ENCODE measurements at places on chromosomes 7 and 10.

- no peak for DNase-seq
Observed at GRCh38 chr7:11818281-11818680, 13.7 kb downstream of the THSD7A start.

DNA sequence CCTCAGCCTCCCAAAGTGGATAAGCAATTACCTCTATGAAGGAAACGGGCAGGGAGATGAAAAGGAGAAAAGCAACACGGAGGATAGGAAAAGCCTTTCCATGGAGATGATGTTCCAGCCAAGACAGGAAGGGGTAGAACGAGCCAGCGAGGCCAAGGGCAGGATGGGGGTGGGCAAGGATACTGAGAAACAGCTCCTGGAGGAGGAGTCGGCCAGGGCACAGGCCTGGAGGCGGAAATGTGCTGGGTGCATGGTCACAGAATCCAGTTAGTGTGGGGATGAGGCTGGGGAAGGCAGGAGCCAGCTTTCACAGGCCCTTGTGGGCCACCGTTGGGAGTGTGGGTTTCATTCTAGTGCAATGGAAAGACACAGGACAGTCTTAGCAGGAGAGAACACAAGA lies 162.6 kb downstream of the JAZF1 start:
- no peak for DNase-seq

- no peak for DNase-seq
Observed at GRCh38 chr7:108584211-108584610, 14.5 kb downstream of the DNAJB9 start.

DNA sequence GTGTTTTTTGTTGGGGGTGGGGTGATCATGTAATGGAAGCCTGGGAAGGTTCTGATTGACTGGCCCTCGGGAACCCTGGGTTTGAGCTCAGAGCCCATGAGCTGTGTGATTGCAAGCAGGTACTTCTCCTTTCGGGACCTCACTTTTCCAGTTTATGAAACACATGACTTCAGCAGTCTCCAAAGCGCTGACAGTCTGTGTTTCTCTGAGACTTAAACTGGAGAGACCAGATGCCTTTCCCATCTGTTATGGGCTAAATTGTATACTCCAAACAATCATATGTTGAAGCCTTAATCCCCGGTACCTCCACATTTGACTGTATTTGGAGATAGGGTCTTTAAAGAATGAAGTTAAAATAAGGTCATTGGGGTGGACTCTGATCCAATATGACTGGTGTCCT lies 493.6 kb downstream of the GALNT17 start:
- DNase-seq = no peak

DNA sequence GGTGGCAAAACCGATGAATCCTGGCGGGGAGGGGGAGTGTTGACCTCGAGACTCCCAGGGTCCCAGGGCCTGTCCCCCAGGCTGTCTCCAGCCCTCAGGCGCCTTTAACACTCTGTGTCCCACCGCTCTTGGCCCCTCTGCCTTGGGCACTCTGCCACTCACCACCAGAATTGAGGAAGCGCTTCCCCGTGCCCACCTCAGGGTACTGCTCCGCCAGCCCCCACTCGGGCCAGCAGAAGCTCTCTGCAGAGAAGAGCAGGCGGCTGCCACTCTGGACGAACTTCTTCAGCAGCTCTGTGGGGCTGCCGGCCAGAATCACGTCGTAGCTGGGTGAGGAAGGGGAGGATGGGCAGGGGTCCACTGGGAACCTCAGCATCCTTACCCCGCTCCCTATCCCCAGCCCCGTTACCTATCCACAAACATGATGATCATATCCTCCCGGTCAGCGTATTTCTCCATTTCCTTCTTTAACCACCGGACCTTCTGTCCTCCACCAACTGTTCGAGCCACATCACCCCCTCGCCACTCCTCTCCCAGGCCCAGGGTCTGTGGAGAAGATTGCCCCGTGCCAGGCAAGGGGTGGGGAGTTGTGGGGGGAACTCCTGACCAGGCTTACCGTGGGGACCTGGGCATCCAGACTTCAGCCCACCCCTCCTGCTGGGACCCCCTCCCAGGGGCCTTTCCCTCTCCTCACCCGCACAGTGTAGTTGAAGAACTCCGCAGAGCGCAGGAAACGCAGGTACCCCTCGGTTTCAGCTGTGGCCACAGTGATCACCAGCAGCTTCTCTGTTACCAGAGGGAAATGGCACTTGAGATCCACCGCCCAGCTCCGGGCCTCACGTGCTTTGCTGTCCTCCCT lies 1.2 kb downstream of the PLOD3 start:
- DNase-seq = no peak

DNA sequence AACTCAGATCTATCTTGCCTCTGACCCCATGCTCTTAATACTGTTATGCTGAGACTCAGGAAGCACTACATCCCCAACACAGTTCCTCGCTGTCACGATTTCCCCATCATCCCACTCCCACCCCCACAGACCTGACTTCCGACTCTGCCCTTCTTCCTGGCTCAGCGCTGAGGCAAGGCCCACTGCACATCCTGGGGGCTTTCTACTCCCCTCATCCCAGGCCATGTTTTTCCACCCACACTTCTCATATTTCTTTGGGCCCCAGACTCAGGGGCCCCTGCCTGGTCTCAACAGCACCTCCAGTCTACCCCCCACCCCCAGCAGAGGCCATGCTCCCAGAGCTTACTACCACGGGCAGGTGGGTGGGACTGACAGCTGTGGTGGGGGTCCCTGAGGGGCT lies 7.7 kb upstream of the NDST2 start:
- no peak for DNase-seq

DNA sequence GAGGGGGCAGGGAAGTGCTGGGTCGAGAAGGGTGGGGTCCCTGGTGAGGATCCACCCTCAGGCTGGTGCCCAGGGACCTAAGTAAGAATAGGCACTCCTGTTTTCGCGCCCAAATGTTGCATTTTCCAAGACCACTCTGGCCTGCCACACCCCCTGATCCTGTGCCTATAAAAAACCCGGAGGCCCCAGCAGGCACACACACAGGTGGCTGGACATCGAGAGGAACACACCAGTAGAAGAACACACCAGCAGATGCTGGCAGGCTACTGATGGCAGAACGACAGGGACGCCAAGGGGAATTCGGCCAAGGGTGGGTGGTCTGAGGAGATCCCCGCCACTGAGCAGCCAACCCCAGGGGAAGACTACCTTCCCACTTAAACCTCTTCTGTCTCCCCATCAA lies 633.9 kb upstream of the POT1 start:
- no peak for DNase-seq

DNA sequence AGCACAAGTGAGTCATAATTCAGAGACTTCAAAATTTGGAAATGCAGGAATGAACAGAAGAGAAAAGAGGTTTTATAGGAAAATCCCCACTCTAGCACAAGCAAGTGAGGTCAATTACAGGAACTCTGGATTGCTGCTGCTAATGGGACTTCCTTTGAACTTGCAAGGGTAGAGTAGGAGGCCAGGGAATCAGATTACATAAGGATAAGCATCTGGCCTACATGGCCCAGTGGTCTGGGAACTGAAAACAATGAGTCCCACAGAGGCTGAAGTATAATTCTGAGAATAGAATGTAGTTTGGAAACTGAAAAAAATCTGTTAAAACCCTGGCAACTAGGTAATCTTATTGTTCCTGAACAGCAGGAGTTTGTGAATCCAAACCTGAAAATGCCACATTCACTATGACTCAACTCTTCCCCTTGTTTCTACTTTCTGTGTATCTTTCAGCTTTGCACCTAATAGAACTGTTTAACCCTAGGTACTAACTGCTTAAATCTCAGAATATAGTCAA lies 66.5 kb downstream of the CTNNA3 start:
- no peak for DNase-seq

DNA sequence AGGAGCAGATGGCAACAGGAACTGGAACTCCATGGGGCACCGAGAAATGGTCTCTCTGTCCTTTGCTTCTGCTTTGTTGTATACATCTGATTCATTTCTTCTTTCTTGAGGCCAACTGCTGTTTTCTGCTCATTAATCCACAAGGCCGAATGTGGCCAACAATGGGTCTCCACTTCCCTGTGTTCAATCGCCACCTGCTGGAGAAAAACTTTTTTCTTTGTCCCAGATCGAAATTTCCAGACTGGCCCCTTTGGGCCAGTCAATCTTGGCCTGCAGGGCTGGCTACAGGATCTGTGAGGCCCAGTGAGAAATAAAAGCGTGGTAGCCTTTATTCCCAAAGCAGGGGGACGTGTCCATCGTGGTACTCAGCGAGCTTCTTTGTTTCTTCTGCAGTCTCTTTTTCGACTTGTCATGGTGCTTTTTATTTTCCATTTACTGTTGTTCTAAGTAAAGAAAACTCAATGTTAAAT lies 58.8 kb downstream of the PARP12 start:
- peak; percentile 35 for DNase-seq

- no peak for DNase-seq
Observed at GRCh38 chr7:48822138-48822537, 102.2 kb upstream of the CDC14C start.

DNA sequence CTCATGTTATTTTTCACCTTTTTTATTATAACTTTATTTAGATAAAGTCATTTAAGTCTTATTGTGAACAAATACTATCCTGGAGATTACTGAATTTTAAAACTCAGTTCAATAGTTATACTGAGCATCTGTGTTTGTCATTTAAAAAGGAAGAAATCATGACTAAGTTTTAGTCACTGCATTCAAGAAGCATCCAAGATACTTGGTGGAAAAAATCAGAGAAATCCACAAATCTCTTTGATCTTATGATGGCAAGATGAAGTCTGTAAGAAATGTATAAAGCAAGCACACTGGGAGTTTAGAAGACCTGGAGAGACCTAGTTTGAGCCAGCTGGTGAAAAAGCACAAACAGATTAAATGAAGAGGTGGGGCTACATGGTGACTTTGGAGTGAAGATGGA lies 529.8 kb upstream of the IGFBP3 start:
- DNase-seq = no peak

- no peak for DNase-seq
Observed at GRCh38 chr7:990352-990932, 7.5 kb downstream of the CYP2W1 start.

GRCh38 chr10:108187408-108188012 lies 1023.0 kb upstream of the SORCS1 start:
- no peak for DNase-seq

- no peak for DNase-seq
Observed at GRCh38 chr7:112172870-112173567, 33.2 kb downstream of the DOCK4 start.

DNA sequence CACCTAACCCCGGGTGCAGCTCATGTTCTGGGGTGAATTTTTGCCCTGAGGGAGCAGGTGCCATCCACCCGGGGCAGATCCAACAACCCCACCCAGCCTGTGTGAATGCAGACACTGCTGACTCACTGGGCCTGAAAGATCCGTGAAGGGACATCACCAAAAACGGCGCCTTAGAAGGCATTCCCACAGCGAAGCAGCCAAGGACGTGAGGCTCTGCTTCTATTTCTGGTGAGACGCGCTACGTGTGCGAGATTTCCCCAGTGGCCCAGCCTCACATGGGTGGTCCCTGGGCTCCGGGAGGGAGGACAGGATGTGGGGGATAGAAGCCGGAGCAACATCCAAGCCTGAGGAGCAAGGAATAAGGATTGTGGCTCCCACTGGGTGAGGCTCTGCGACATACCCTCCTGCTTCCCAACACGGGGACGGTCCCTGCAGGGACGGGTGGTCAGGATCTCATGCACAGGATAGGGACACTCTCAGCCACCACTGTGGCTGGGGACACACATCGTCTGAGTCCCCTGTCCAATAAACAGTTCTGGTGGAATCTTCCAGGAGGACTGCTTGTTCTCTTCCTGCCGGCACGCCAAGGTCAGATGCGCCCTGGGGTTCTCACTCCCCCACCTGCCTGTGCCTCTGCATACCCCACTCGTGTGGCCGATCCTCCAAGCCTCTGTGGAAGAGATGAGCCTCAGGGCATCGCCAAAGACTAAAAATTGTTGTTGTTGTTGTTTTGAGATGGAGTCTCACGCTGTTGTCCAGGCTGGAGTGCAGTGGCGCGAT lies 70.2 kb downstream of the ZRANB1 start:
- DNase-seq = no peak

DNA sequence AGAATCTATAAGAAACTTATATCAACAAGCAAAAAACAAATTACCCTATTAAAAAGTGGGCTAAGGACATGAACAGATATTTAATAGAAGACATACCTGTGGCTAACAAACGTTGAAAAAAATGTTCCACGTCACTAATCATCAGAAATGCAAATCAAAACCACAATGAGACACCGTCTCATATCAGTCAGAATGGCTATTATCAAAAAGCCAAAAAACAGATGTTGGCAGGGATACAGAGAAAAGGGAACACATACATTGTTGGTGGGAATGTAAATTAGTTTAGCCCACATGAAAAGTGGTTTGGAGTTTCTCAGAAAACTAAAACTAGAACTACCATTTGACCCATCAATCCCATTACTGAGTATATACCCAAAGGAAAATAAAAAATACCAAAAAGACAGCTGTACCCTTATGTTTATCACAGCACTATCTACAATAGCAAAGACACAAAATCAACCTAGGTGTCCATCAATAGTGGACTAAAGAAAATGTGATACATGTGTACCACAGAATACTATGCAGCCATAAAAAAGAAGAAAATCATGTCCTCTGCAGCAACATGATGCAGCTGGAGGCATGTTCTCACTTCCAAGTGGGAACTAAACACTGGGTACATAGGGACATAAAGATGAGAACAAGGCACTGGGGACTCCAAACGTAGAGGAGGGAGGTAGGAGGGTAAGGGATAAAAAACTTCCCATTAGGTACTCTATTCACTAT lies 83.8 kb upstream of the TMEM168 start:
- no peak for DNase-seq

- no peak for DNase-seq
Observed at GRCh38 chr10:71431239-71432100, 34.8 kb downstream of the CDH23 start.

DNA sequence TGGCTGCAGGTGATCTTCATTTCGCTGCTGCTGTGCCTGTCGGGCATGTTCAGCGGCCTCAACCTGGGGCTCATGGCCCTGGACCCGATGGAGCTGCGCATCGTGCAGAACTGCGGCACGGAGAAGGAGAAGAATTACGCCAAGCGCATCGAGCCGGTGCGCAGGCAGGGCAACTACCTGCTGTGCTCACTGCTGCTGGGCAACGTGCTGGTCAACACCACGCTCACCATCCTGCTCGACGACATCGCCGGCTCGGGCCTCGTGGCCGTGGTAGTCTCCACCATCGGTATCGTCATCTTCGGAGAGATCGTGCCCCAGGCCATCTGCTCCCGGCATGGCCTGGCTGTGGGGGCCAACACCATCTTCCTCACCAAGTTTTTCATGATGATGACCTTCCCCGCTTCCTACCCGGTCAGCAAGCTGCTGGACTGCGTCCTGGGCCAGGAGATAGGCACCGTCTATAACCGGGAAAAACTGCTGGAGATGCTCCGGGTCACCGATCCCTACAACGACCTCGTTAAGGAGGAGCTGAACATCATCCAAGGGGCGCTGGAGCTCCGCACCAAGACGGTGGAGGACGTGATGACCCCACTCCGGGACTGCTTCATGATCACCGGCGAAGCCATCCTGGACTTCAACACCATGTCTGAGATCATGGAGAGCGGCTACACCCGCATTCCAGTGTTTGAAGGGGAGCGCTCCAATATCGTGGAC lies 1.3 kb downstream of the CNNM2 start:
- no peak for DNase-seq

DNA sequence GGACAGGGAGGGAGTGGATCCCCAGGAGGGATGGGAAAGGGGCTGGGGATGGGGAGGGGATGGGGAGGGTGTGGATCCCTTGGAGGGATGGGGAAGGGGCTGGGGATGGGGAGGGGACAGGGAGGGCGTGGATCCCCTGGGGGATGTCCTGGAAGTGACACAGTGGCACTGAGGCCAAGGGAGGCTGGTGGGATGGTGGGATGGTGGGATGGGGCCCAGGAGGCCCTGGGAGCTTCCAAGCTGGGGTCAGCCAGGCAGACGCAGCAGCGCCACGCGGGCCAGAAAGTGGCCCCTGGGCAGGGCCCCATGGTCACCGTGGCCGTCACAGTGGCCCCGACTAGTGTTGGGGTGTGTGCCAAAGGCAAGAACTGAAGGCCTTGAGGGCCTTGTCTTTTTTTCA lies 67.8 kb downstream of the INPP5A start:
- no peak for DNase-seq
